ENCODE measurements at places on chromosomes 2 and 18. TPM values are rescaled to one million over a fixed set of nuclear protein-coding genes. Genes with fewer than 3 reads are reported as not detected.

- no peak for DNase-seq
These were observed 229.4 kb downstream of the PID1 start for GRCh38 chr2:229041691-229042090.

- no peak for DNase-seq
These were observed 1.5 kb upstream of the ASB18 start for GRCh38 chr2:236265675-236266074.

- no peak for DNase-seq
These were observed 48.1 kb downstream of the PSMG2 start for GRCh38 chr18:12750715-12751502.

DNA sequence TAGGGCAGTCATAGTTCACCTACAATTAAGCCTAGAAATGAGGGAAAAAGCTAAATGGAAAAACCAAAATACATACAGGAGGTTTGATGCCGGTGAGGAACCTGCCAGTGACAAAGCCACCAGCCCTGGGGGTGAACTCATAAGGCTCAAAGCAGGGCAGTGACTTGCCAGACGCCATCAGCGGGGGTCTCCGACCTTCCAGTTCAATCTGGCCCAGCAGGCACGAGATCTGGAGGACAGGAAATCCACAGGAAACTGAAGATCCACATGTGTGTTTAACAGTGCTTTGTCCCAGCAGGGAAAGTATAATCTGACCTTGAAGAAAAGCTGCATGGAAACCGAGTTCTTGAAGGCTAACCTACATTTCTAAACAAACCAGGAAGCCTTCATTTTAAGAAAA, 60.1 kb downstream of the POLR1A start:
- no peak for DNase-seq

- no peak for DNase-seq
These were observed 98.1 kb downstream of the SMAD2 start for GRCh38 chr18:47832348-47832747.

DNA sequence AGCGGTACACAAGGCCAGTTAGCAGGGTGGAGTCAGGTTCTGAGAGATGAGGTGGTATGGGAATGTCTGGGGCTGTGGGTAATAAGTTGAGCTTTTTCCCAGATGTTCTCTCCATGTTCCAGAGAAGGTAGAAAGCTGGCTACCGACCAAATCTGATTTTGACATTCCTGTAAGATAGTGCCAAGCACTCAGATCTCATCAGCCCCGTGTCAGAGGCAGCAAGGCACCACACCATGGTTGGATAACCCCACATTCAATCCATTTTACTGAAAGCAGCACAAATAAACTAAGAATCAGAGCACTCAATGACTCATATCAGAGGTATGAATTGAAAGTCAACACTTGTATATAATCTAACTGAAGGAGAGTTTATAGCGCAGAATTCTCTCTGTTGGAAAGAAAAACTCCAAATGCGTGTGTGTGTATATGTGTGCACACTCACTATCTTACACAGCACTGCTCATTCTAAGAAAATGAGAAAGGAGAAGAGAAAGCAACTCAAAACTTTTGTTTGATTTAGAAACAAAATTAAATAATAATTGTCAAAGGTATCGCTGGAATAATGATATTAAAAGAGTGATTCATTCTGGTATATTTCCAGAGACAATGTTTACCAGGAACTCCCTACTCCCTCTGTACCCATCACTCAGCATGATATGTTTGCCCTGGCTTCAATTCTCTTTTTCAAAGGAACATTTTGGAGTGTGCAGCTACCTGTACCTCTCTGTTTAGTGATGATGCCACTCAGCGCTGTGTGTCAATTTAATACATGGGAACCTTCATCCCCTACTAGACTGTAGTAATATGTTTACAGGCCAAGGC, 375.1 kb upstream of the ID2 start:
- no peak for DNase-seq

DNA sequence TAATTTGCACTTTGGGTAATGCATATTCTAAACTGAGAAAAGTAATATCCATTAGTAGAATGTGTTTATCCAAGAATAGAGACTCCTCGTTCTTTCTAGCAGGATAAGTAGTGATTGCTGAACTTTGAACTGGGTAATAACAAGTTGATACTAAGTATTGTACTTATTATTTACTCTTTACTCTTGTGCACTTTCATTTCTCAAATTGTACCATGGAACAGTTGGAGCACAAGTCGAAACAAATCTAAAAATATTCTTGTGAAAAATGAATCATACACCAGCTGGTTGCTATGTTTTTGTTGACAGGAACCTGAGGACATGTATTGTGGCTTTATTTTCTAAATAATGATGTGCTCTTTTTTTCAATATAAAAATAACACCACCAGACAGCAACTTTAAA, 111.9 kb downstream of the RGPD3 start:
- DNase-seq: no peak

GRCh38 chr2:241926541-241927311, 57.2 kb downstream of the RTP5 start:
- no peak for DNase-seq

GRCh38 chr2:100988630-100989417, 13.3 kb upstream of the RPL31 start:
- DNase-seq: no peak

GRCh38 chr18:35926884-35927283, 45.6 kb upstream of the RMP24 start:
- no peak for DNase-seq

DNA sequence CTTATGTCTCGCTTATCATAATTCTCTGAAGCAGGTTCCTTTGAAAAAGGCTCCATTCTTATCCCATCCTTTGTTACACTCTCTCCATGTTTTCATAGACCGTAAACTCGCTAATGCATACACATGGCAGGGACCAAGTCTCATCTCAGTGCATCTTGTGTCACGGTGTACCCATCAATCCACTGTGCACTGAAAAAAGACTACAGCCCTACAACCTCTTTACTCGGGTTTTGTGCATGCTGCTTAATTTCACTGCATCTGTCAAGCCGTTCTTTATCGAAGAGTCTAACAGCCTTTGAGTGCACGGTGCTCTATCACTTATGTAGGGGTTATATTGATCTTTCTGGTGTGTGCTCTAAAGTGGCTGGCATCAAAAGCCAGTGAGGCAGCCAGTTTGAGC, 302.9 kb upstream of the ERBB4 start:
- DNase-seq: no peak

- DNase-seq: no peak
These were observed 15.0 kb upstream of the TRIB2 start for GRCh38 chr2:12701786-12702167.

- no peak for DNase-seq
These were observed 499.7 kb downstream of the PTH2R start for GRCh38 chr2:208906330-208906729.

GRCh38 chr2:219525533-219526232, 11.4 kb downstream of the ASIC4 start:
- no peak for DNase-seq

DNA sequence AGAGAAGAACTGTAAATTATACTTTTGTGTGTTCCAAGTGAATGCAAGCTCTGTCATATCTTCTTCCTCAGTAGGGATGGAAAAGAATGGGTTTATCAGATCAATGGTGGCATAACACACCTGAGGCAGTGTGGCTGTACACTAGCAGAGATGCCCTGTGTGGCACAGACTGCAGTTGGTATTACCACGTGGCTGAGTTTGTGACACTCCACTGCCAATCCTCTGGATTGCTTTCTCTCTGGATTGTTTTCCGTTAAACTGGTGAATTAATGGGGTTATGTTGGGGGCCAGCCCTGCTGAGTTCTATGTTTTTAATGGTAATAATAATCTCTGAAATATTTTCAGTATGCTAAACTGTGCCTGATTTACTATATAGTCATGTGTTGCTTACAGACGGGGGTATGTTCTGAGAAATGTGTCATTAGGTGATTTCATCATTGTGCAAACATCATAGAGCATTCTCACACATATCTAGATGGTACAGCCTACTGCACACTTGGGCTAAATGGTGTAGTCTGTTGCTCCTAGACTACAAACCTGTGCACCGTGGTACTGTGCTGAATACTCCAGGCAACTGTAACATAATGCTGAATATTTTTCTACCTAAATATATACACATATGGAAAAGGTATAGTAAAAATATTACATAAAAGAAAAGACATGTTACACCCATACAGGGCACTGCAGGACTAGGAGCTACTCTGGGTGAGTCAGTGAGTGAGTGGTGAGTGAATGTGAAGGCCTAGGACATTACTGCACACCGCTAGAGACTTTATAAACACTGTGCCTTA, 84.7 kb upstream of the ST6GAL2 start:
- DNase-seq: no peak

GRCh38 chr2:29821591-29821990, 99.8 kb downstream of the ALK start:
- no peak for DNase-seq

DNA sequence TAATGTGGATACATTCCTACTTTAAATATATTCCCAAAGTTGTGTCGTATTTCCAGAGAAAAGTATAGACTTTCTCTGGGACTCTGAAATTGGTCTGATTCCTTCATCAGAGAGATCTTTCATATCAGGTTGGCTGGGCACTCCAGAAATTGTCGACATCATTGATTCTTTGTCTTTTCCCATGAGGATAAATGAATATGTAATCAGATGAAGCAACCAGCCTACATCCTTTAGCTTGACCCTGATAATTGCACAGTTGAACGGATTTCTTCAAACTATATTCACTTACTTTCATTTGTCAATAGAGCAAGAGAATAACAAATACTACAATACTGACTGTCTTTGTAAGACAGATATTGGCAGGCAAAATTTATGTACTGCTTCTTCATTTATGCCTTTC, 680.2 kb upstream of the LRRTM4 start:
- no peak for DNase-seq

DNA sequence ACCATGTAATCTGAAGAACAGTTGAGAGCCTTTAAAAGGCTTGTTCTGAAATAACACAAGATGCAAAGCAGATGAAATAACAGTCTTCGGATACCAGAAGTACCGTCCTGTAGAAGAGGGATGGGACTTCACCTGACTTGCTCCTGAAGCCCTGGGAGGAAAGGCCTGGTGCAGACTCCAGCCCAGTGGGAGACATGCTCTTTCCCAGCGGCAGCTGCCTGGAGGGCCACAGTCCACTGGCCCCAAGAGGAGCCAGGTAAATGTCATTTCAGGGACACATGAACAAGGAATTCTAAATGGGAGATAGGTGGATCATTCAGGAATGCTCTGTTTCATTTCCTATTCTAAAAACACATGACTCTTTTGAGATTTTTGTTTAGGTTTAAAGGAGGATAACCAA, 22.6 kb upstream of the CHN1 start:
- no peak for DNase-seq

The CPO gene
- 0.73 TPM for total RNA-seq

The ASTL gene
- total RNA-seq: not detected

The ALPI gene
- not detected for total RNA-seq

The ANKRD62 gene
- not detected for total RNA-seq

The REG1A gene
- not detected for total RNA-seq
